SHP77 (cell line): ENCODE measurements at places on chromosomes 16 and 17.

DNA sequence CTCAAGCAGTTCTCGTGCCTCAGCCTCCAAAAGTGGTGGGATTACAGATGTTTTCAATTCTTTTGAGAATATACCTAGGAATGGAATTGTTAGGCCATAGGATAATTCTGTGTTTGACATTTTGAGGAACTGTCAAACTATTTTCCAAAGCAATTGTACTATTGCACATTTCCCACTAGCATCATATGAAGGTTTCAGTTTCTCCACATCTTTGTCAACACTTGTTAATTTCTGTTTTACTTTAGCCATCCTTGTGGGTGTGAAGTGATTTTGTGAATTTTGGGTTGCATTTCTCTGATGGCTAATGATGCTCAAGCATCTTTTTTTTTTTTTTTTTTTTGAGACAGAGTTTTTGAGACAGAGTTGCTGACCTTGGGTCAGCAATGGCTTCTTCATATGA lies 6.2 kb downstream of the NT5M start:
- DNase-seq = no peak

GRCh38 chr16:19210280-19210924 lies 42.4 kb downstream of the SYT17 start:
- no peak for DNase-seq

- DNase-seq = no peak
These were observed 2285.8 kb downstream of the TP53TG3F start for GRCh38 chr16:35745191-35745590.

DNA sequence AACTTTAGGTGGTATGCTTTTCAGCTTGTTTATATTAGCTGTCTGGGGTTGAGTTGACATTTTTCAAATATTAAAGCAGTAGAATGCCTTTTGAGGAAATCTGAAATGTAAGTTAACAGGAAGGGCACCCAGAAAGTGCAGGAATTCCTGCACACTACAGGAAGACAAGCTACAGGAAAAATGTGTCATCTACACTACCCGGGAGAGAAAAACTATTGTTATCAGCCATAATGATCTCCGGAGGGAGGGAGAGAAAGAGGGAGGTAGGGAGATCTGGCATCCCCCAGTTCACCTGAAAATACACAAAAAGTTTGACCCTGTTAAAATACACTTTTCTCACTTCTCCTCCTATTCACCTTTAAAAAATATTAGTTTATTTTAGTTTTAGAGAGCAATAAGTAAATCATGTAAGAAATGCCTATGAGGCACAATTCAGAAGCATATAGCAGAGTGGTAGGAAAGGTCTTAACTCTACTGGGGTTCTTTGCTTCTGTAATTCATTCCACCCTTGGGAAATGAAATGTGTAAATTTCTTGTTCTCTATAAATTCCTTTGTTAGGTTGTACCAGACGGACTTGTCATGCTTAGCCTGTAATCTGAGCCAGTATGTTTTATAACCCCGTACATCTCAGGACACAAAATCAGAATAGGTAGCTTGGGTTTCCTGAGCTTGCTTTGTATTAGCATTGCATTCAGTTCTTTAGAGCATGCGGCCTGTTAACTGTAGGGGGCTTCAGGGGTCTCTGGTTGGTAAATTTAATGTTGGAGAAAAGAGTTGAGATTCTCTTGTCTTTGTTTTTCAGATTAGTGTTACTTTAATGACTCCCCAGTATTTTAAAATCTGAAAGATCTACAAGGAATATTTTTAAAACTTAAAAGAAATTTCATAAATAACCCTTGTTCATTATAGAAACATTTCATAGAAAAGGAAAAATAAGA lies 3.3 kb downstream of the MAP2K6 start:
- DNase-seq = no peak

DNA sequence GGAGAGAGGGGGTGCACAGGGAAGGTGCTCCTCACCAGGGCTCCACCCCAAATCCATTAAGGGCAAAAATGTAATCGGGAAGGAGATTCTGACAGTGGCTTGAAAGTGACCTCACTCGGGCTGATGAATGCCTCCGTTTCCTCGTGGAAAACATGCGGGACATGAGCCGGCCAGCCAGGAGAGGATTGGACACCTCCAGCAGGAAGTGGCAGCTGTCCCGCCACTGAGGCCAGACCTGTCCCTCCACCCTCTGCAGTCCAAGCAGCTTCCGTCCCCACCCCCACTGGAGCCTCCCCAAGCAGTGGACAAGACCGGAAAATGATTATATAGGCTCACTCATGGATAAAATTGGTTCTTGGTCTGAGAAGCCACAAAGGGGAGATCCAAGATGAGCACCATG lies 82.1 kb upstream of the CCL1 start:
- no peak for DNase-seq

DNA sequence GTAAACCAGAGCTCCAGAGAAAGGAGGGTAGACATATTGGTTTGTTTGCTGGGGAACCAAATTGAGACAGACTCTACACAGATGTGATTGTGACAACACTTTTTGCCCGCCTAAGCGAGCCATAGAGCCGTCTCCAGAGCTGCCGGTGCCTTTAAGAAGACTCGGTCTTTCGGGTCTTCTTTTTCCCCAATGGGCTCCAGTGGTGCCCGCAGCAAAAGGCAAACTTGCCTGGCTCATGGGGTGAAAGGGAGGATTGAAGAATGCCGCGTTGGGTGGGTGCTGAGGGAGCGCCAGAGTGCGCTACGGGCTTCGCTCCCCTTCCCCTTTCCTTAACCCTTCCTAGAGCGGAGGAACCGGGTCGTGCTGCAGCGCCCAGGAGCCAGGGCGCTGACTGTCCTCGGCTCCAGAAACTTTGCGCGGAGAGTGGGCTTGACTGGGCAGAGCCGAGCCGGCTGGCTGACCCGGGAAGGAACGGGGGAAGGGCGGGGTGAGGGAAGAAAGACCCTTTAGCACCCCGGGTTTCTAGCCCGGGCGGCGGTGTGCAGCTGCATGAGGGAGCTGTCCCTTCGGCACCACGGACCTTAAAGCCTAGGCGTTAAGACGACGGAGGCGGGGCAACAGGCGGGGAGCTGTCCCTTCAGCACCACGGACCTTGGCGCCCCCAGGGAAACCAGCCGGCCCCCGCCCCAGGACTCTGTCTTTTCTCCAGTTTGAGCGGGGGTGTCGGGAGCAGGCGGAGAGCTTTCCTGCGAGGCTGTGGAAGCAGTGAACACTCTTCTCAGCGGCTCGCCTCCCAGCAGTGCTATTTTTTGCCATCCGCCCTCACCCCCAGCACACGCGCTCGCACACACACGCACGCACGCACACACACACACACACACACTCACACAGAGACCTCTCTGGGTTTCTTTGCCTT lies at the start of gene CACNG3:
Gene CACNG3, plus strand, starts transcription at position 880 of the 916 bp plus-strand sequence. CDS start 420 bp downstream, outside the sequence.
- no peak for DNase-seq
